ENCODE measurements at places on chromosomes 6 and 20.

GRCh38 chr20:774016-774659, 5.8 kb upstream of the SLC52A3 start:
- no peak for DNase-seq

GRCh38 chr6:157442291-157442690, 61.3 kb downstream of the ZDHHC14 start:
- DNase-seq: no peak

GRCh38 chr6:82381278-82381677, 17.7 kb downstream of the TPBG start:
- DNase-seq: no peak

- DNase-seq: no peak
Measured at GRCh38 chr6:10033223-10033829, 381.5 kb downstream of the TFAP2A start.

DNA sequence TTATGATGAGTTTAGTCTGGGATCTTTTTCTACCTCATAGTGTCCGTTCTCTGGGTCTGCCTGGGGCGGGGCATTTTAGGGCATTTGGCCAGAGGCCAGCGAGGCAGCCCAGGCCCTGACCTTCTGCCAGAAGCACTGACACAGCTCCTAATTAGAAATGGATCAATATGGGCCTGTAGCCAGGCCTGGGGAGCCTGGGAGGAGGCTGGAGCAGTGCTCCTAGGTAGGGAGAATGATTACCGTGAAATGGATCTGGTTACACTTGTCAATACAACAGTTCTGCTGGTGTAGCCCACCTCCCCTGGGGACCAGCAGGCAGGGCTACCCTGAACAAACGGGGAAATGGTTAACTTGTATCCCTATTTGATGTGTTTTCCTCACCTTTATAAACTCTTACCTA, 23.0 kb downstream of the RALY start:
- no peak for DNase-seq

- no peak for DNase-seq
Measured at GRCh38 chr20:60091305-60091704, 133.1 kb downstream of the CDH26 start.

DNA sequence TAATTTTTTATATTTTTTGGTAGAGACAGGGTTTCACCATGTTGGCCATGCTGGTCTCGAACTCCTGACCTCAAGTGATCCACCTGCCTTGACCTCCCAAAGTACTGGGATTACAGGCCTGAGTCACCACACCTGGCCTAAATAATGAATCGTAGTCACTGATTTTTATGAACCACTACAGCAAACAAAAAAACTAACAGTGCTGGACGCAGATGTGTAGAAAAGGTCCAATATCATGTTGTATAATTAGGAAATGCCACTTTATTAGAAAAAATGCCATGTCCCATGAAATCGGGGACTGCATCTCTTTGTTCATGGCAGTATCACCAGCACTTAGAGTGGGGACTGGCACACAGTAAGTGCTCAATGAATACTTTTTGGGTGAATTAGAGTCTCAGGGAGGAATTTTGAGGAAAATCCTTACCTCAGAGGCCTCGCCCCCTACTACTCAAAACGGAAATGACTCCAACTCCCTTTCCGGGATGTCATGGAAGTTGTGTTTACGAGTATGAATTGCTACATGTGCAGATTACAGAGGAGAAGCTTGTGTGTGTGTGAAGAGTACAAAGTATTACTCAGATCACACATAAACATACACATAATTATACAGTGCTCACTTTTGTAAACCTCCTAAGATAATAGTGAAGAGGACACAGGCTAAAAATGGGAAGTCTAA, 43.6 kb upstream of the FAM50B start:
- no peak for DNase-seq

DNA sequence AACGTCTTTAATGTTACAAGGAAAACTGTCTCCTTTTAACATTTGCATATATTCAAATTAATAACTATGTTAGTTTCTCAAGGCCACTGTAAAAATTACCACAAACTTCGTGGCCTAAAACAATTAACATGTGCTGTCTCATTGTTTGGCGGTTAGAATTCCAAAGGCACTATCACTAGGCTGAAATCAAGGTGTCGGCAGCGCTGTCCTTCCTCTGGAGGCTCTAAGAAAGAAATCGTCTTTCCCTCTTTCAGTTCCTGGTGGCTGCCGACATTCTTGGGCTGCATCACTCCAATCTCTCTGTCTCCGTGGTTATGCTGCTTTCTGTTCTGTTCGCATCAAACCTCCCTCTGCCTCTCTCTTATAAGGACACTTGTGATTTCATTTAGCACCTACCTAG, 4.2 kb downstream of the TPD52L1 start:
- DNase-seq: no peak

DNA sequence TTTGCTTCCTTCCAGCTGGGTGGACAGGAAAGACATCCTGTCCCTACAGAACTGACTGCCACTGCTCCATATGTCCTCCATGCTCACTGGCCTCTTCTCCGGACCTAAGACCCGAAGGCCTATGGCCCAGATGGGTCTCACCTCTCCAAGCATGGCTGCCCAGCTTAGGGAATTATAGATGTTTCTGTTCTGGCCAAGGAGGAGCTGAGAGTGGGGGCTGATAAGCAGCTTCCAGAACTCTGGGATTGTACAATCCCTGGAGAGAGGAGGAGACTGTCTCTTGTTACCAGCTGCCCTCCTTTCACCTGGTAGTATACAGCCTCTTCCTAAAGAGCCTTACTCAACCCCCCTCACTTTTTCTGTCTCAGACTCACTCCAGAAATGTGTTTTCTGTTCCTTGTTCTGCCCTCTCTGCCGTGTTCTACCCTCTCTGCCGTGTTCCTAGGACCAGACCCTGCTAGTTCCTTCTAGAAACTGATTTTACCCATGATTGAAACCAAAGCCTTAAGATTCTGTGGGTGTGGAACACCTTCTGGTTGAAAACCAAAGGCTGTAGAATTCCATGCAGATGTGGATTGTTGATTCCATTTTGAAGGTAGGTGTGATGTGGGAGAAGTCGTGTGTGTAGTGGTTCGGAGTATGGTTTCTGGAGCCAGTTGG, 28.7 kb downstream of the ANKS1A start:
- DNase-seq: no peak

GRCh38 chr20:64140956-64141355, 23.3 kb upstream of the MYT1 start:
- DNase-seq: no peak

DNA sequence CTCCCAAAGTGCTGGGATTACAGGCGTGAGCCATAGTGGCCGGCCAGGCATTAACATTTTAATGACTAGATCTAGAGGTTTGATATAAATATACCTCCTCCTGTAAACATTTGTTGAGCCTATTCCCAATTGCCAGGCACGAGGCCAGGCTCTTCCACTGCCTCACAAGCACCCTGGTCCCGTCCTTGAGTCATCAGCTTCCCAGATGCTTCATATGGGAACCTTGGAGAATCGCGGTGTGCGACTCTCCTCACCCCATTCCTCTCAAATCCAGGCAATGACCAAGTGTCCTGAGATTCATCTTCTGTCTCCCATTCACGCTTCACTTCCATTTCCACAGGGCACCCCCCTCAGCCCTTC, 35.9 kb upstream of the PIM1 start:
- no peak for DNase-seq
